ENCODE measurements at places on chromosomes 4 and X.
A peak's percentile ranks its signal among the peaks of the same experiment; 100 is the strongest.

- DNase-seq, result no peak
These were observed 69.8 kb downstream of the RPS3A start for GRCh38 chr4:151169223-151169622.

DNA sequence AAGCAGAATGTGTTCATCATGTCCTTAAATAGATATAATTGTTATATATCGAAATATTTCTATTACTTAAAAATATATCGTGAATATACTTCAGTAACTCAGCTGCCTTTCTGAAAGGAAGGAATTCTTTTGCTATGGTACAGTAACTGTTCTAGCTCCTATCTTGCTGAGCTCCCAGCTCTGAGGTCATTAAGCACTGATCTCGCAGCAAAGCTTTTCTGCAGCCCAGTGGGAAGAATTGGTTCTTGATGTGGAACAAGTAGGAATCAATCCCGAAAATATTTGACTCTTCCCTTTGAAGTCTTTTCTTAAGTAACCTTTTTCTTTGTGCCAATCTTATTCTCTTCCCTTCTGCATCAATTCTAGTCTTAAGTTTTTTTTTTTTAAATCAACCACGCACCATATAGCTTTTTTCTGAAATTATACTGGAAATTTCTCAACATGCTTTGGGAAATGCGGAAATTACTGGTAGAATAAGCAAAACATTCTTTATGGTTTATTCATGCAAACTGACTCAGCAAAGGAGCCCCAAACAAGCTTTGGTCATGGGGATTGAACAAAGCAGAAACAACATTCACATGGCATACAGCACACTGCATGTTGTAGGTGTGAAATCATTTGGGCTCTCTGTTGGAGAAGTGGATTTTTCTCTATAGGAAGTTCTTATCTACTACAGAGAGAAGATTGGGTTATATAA, 428.9 kb upstream of the GNPDA2 start:
- DNase-seq, result no peak

DNA sequence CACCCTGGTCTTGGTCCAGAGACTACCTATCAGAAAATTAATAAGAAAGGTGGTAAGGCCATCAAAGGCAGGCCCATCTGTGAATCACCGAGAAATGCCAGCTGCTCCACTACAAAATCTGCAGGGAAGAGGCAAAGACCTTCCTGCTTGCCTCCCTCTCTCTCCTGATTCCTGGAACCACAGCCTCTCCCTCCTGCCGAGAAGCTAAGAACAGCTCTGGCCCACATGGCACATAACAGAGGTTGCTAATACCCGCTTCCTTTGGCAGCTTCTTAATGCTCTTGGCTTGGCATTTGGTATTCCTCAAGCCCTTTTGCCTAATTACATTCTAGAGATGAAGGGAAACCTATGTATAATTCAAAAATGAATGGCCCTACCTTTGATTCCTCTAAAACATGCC, 32.9 kb downstream of the RAI2 start:
- DNase-seq, result no peak

DNA sequence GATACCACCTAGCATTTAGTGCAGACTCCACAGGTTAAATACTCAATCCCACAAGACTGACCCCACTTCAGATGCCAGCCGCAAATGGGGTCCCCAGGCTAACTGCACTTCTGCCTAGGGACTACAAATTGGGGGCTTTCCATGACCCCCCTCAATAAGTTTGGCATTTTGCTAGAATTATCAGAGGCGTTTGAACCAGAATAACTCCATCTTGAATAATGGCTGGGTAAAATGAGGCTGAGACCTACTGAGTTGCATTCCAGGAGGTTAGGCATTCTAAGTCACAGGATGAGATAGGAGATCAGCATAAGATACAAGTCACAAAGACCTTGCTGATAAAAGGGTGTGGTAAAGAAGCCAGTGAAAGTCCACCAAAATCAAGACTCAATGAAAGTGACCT, 15.1 kb downstream of the RELL1 start:
- DNase-seq, result no peak

DNA sequence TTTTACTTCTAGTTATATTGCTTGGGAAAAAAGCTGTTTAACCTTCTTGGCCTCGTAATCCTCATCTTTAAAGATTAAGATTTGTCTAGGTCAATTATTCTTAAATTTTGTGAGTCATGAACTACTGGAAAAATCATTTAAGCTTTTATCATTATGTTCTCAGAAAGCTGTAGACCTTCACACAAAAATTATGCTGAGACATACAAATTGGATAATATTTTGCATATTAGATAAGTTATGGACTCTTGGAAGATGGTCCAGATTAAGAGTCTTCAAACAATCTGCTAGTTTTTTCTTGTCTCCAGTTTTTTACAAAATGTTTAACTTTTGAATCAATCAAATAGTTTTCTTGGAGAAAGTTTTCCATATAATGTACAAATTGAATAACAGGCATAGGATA, 108.1 kb upstream of the NEIL3 start:
- no peak for DNase-seq

GRCh38 chr4:8165374-8165896, 6.8 kb upstream of the ABLIM2 start:
- DNase-seq, result no peak

DNA sequence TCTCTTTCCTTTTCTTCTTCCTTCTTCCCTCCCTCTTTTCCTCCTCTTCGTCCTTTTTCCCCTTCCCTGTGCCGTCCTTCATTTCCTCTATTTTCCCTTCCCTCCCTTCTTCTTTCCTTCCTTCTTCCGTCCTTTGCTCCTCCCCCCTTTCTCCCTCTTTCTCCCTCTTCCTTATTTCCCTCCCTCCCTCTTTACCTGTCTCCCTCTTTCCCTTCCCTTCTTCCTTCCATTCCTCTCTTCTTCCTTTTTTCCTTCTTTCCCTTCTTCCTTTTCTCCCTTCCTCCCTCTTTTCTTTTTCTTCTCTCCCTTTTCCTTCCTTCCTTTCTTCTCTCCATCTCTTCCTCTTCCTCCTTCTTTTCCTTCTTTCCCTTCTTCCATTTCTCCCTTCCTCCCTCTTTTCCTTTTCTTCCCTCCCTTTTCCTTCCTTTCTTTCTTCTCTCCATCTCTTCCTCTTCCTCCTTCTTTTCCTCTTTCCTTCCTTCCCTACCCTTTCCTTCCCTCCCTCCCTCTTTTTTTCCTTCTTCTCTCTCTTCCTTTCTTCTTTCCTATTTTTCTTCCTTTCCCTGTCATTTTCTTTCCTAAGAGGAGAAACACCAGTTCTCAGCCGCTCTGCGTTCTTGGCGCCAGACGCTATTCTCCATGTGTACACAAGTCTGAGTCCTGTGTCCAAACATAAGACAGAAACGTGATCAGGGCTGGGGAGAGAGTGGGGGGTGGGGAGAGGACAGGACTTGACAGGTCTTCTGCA, 597.1 kb downstream of the MID1IP1 start:
- DNase-seq, result no peak

DNA sequence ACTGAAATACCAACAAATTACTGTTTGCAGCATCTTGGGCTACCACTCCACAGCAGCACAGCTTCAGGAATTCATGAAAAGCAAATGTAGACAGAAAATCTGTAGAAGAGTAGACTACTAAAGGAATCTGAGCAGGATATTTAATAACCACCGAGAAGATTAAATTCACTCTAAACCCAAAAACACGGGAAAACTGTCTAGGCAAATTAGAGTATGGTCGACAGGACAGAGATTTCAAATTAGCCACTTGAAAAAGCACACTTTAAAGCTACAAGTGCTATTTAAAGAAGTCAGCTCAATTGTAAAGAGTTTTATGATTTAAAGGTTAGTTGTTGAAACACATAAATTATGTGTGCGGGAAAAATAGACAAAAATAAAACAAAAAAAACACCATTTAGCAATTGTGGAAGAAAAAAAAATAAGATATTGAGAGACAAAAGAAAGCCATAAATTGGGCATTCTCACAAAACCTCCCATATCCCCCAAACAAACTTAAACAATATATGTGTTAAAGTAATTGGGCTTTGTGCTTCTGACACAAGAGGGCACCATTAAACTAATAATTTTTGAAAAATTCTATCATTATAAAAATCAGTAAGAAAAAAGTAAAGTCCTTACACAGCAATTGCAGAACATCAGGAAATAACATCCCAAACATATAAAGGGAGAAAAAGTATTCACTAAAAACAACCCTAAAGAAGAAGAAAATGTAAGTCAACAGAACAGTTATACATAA, 880.8 kb downstream of the TECRL start:
- no peak for DNase-seq

- no peak for DNase-seq
These were observed 19.3 kb downstream of the SCARB2 start for GRCh38 chr4:76194325-76194724.

DNA sequence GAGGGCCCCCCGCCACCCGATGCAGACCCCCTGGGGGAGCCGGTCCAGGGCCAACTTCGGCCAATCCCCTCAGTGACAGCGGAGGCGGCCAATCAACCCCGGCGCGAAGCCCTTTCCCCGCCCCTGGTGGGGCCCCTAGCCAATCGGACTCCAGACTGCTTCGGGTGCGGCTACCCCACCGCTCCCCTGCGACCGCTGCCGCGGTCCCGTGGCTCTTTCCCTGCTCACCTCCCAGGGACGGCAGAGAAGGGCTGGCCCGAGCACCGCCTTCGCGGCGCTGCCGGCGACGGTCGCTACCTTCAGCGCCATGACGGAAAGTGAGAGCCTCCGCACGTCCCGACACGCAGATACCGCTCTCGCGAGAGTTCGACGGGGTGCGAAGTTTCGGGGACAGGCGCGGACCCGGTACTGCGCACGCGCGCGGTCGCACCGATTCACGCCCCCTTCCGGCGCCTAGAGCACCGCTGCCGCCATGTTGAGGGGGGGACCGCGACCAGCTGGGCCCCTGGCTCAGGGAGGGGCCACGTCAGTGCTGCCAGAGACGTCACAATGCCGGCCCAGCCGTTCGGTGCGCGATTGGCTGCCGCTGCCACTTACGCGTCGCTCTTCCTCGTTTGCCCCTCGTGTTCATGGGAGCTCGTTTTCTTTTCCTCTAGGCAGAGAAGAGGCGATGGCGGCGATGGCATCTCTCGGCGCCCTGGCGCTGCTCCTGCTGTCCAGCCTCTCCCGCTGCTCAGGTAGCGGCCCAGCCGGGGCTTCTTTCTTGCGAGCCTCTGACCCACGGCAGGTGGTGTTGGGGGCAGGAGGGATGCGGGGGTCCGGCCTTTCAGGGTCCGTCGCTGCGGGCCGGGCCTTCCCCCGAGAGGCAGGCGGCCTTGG, at the start of the genes IDH3G and SSR4:
IDH3G (minus strand) TSS at position 358 of the 879 bp plus-strand sequence; CDS start at position 309, 49 bp downstream.
SSR4 (plus strand) TSS at position 651 of the 879 bp plus-strand sequence; CDS start at position 671, 20 bp downstream.
- DNase-seq, result peak; percentile 96

DNA sequence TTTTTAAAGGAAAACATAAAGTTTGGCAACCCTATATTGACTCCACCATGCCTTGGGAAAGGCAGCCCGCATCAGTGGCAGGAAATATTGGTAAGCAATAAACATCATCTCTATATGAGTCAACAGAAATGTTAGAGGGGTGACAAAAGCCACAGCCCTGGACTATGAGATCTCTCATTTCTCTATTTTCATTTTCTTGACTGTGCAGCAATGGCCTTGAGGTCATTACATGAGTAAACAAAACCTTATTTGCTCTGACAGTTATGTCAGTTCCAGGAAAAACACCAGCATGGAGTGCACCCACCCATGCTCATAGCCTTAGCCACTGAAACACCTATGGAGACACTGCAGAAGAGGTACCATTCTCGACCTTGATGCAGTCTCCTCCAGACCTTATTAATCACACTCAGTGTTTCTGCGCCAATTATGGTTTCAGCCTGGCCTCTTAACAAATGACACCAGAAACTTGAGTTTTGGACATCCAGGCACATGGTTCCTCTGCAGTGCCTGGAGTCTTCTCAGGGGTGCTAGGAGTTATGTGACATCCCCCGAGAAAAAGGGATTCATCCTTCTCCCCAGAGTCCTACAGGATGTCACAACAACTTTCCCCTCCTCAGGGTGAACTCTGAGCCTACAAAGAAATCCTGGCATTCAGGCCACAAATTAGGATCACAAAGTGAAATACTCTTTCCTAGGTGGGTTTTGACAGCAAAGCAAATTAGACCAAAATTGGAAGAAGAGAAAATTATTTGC, 16.0 kb upstream of the HPGD start:
- DNase-seq, result no peak

- no peak for DNase-seq
These were observed 3.4 kb downstream of the OGT start for GRCh38 chrX:71536285-71536684.

All from NCI-H1930 (cell line).